ENCODE measurements at places on chromosomes 1 and 21.
A peak's percentile ranks its signal among the peaks of the same experiment; 100 is the strongest.

DNA sequence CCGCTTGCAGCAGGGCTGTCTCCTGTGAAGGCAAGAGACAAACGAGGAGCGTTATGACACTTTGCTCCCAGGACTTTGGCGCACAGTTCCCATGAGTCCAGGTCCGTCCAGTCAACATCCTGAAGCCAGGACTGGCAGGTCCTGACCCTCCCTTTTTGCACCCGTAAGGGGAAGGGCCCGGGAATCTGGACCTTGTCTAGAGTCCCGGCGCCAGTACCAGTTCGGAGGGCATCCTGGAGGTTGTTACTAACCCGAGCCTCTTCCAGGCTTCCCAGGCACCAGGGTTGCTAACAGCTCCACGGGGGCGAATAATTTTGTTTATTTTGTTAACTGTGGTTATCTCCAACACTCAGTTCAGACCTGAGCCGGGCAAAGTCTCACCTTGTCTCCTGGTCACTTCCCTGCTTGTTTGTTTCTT, 682 bp upstream of the RWDD3 start:
- no peak for DNase-seq

GRCh38 chr1:167683226-167683625, 38.6 kb upstream of the MPZL1 start:
- no peak for DNase-seq

GRCh38 chr1:35847935-35848565, 35.0 kb upstream of the AGO1 start:
- DNase-seq, result no peak

GRCh38 chr21:40011371-40011770, 144.1 kb downstream of the PCP4 start:
- DNase-seq, result no peak

- DNase-seq, result peak; percentile 33
Observed at GRCh38 chr1:174998569-174999215, 1.1 kb upstream of the CACYBP start.

- DNase-seq, result no peak
Observed at GRCh38 chr1:209491031-209491430, 92.5 kb upstream of the CAMK1G start.

- no peak for DNase-seq
Observed at GRCh38 chr1:63987628-63988024, 213.8 kb downstream of the ROR1 start.

GRCh38 chr1:50977575-50978143, 7.6 kb downstream of the CDKN2C start:
- peak; percentile 74 for DNase-seq

GRCh38 chr1:119720866-119721440, 9.2 kb downstream of the PHGDH start:
- DNase-seq, result no peak

DNA sequence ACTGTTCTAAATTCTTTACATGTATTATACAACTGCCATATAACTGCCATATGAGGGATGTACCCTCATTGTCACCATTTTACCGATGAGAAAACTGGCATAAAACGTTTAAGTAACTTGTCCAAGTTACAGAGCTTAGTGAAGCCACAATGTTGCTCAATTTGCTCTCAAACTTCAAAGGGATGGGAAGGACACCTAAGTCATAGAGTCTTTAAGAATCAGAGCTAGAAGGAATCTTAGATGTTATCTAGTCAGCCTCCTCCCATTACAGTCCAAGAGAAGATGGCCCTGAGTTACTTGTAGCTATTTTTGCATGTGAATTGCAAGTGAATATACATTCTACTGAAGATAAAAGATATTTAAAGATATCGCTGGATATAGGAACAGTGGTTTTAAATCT, 31.7 kb downstream of the SELL start:
- DNase-seq, result no peak
